Prostate gland (tissue), 2 donors: ENCODE measurements at places on chromosomes 16 and 17. TPM values are rescaled to one million over a fixed set of nuclear protein-coding genes. Genes with fewer than 3 reads are reported as not detected.

DNA sequence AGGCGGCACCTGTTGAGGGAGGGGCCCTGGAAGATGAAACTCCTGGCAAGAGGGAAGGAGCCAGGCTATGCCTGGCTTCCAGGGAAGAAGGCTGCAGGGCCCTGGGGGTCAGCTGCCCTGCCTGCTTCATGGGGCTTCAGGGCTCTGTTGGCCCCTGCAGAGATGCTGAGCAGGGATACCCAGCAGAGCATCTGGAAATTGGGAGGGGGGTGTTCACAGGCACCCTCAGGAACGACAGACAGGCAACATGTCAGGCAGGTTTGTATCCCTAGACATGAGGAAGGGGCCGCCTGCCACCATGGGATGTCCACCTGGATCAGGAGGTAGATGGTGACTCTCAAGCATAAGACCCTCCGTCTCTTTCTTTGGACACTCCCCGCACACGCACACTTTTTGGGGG lies 13.8 kb upstream of the ZNF423 start:
- DNase-seq: no peak

DNA sequence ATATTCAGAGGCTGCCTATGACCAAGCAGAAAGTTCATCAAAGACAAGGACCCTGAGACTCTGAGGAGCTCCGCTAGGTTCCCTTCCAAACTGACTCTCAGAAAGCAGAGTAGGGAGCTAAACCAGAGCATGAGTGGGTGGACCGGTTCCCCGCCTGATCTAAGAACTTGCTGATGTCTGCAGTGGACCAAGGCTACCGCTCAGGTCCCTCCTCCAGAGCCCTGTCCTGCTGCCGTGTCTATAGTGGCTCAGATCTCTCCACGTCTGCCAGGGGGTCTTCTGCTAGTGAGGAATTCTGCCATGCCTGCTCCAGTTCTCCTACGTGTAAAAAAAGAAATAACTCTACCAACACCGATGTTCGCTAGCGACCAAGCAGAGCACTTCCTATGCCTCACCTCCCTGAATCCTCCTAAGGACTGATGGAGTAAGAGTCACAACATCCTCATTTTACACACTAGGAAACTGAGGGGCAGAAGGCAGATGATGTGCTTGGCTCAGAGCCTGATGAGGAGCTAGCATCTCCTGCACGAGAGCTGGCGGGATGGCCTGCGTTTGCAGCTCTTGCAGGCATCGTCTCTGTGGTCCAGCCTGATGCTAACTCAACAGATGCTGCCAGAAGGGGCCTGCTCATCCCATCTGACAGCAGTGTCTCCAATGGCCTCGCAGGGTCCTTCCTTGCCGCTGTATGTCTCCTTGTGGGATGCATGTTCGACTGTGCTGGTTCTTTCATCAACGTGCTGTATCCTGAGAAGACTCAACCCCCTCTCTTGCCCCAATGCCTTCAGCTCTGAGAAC lies 265.5 kb downstream of the C16orf95 start:
- DNase-seq: no peak

GRCh38 chr16:49698931-49699840 lies 156.7 kb downstream of the ZNF423 start:
- no peak for DNase-seq

DNA sequence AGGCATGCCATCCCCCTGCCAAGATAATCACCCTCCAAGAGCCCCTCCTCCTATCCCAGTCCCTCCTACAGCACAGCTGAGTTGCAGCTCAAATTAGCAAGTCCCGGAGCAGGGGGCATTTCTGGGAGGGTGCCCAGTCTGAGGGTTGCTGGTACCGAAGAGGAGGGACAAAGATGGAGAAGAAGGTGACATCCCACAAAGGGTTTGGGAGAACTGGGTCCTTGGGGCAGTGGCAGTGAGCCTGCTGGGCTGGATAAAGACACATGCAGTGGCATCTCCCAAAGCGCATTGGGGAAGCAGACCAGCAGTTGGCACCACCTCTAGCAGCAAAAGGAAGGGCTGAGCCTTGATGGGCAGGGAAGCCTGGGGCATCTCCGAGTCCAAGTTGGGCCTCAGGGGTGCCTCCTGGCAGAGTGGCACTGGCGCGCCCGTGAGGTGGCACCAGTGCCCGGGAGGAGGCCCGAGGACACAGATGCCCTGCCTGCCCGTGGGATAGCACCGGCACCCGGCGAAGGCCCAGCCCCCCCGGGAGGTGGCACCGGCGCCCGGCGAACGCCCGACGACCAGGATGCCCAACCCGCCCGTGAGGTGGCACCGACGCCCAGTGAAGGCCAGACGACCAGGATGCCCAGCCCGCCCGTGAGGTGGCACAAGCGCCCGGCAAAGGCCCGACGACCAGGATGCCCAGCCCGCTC lies 622 bp downstream of the TOM1L2 start:
- peak; percentile 21 for DNase-seq

DNA sequence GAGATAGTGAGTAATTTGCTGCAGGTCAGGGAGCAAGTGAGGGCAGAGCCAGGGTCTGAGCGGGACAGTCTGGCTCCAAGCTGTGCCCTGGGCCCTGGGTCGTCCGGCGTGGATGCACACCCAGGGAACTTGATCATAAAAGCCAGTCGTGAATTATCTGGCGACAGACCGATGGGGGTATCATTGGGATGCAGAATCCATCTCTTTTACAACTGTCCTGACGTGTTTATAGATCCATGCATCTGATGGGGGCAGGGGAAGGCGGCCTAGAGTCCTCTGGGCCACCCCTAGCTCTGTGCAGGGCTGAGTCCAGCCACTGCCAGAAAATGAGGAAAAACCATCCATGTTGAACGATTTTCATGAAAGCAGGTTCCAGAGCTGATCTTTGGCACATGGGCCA lies 332.8 kb downstream of the C16orf95 start:
- DNase-seq: no peak

- DNase-seq: no peak
Observed at GRCh38 chr16:75189638-75190245, 17.2 kb downstream of the CTRB2 start.

DNA sequence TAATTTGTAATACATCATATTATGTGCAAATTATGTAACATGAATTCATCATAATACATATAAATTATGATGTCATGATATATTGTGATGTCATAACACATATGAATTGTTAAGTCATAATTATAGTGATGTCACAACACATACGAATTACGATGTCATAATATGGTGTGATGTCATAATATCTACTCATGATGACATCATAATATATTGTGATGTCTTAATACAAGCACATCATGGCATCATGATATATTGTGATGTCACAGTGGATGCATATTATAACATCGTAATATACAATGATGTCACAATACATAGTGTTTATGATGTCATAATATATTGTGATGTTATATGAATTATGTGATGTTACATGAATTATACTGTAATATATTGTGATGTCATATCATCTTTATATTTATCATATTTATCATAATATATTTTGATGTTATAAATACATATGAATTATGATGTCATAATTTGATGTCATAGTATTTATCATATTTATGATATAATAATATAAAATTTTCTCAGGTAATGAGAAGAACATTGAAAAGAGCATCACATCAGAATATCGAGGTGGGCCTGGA lies 1793.0 kb downstream of the TP53TG3F start:
- DNase-seq: no peak

Gene KRT12
- total RNA-seq: not detected

Gene CDH5
- total RNA-seq: 8.0 TPM

Gene KRTAP2-1
- not detected for total RNA-seq

DNA sequence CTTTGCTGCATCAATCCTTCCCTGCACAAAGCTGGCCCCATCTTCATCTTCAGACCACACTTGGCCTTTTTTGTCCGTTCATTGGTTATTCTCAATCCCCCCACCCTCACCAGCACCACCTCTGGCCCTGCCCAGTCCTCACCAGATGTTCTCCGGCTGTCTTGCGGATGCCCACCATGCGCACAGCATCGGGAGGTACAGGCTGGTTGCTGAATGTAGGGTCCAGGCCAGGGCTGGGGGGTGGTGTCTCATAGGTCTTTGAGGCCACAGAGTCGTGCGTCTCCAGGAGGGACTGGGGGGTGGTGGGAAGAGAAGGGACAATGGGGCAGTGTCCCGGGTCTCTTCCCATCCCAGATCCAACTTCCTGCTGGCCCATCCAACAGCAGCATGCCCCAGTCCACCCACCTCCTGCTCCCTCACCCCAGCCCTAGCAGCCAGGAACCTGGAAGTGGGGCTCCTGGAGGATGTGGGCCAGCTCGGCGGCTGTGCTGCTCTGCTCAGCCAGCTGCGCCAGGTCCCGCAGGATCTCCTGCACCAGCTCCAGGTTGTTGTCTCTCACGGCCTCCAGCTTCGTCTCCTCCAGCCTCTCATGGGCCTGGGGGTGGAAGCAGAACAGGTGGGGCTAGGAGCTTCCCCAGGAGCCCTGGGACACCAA lies 24.4 kb downstream of the MPP2 start:
- DNase-seq: no peak
